ENCODE measurements at places on chromosomes 5 and 9.

GRCh38 chr5:68922172-68922987 lies 171.4 kb upstream of the SLC30A5 start:
- no peak for DNase-seq

DNA sequence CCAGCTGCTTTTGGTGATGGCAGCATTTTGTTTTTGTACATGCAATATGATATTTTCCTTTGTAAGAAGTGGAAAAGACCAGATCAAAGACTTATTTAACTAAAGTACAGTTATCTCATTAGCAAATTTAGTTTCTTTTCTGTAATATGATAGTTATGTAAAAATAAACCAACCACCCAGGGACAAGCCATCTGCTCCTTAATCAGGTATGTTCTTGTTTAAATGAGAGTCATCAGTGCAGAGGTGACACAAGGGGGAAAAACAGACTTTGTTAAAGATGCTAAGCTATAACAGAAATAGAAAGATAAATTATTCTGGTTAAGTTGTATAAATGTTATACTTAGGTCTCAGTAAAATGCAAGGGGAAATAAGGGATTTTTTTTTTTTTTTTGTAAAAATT lies 805.7 kb upstream of the SEMA6A start:
- DNase-seq, result no peak

- DNase-seq, result no peak
Observed at GRCh38 chr9:123959787-123960186, 29.9 kb upstream of the DENND1A start.

DNA sequence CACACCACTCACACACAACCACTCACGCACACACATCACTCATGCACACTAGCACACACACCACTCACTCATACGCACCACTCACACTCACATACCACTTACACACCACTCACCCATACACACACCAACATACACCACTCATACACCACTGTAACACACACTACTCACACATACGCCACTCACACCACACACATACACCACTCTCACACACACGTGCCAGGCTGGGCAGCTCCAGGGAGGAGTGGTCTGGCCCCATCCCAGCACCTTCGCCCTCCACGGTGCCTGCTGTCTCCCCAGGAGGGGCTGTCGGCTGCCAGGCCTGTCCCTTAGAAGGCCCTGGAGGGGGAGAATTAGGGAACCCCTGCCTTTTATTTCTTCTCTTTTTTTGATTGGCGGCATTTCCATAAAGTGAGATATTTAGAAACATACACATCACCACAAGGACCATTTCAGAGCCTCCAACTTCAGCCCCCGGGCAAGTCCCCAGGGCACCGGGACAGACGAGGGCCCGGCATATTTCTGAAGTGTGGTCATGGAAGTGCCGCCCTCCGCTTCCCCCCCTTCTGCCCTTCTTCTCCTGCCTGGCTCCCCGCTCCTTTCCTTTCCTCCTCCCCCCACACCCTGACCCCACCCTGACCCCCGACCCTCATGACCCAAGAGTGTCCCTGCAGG lies 6.3 kb upstream of the ASB6 start:
- no peak for DNase-seq

DNA sequence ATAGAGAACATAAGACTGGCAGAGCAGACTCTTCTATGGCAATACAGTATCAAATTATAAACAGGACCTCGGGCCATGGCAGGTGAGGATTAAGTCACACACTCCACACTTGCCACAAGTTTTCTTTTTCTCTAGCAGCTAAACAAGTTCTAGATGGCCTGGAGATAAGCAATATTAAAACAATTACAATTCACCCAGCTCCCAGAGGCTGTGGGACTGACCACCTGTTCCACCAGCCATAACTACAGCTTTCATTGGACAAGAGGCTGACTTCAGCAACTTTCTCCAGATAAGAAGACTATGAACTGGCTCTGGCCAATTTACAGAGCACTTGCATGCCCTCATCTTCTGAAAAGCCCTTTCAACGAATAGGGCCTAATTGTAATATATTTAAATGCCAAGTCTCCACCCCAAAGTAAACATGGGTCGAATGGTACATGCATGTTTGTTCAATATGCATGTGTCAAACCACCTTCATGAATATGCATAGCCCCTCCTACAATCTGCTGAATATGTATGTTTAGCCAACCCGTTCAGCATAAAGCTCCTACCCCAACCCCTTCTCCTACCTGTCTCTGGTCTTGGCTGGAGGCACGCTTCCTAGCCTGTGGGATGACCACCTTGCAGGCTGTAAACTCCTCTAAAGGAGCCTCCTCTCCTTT lies 6.1 kb upstream of the CFAP157 start:
- DNase-seq, result peak; percentile 56

- no peak for DNase-seq
Observed at GRCh38 chr9:20117482-20117881, 328.6 kb upstream of the SLC24A2 start.

DNA sequence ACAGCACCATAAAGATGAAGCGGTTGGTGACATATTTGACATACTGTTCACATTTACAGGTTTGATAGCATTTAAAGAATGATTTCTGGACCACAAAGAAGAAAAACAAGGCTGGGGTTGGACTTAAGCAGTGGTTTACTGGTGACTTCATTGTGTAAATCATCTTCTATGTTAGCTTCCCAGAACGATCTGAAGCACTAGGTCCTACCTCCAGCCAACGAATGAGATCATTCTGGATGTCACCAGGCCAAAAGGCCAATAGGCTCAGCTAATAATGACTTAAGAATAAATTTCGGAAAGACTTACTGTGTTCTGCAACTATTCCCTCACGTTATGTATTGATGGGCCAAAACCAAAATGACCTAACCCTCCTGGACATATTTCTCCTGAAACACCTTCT lies 675.3 kb upstream of the CCNG1 start:
- no peak for DNase-seq

DNA sequence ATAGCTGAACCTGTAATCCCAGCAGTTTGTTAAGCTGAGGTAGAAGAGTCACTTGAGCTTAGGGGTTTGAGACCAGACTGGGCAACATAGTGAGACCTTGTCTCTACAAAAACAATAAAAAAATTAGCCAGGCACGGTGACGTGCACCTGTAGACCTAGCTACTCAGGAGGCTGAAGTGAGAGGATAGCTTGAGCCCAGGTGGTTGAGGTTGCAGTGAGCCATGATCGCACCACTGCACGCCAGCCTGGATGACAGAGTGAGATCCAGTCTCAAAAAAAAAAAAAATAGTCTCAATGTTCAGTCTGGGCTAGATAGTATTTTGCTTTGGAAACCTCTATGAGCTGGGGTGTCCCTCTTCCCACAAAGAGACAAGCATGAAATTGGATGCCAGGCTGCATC lies 51.9 kb upstream of the IQGAP2 start:
- DNase-seq, result no peak

DNA sequence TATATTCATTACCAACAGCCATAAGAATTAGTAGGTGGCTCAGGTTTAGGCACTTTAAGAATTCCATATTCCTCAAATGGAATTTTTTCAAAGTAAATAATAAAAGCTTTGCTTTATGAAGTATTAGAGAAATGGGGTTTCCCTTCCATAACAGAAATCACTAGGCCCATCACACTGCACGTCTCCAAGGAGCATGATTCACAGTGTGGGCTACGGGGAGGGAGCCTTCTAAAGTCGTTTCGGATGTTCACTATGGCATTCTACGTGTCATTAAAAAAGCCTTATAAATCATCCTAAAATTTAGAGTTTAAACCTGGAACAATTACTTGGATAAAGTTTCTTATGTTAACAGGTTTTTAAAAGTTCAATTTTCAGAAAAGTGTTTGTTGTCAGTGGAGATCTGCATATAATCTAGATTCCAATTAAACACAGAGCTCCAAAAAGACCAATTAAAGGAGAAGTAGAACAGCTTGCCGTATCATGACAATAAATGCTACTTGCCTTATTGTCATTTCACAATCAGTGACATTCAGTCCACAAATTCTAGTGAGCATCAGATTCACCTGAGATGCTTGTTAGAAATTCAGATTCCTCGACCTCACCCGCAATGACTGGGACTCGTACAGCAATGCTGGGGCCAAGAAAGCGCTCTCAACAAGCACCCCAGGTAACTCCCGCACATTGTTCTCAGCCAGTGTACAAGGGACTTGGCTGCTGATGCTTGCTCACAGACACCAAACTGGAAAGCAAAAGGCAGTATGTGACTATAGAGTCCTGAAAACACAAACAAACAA lies 115.7 kb downstream of the NFIB start:
- no peak for DNase-seq

- DNase-seq, result no peak
Observed at GRCh38 chr5:935510-936084, 42.9 kb downstream of the TRIP13 start.

DNA sequence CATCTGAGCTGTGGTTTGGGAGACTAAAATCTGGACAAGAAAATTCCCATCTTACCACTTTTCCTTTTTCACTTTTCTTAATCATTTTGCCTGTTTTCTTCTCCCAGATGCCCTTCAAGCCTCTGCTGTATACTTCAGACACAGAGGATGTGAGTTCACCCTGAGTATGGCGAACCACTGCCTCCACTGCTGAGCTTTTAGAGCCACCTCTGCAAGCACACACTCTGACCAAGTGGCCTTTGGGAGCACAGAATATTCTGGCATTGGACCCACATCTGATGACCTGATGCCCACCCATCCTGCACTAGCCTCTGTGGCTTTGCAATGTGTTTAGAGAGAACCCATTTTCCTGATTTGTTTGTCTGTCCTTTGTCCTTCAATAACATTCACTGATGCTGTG lies 32.5 kb downstream of the TERT start:
- DNase-seq, result no peak

- DNase-seq, result no peak
Observed at GRCh38 chr5:166433679-166434078, 1857.8 kb upstream of the WWC1 start.

DNA sequence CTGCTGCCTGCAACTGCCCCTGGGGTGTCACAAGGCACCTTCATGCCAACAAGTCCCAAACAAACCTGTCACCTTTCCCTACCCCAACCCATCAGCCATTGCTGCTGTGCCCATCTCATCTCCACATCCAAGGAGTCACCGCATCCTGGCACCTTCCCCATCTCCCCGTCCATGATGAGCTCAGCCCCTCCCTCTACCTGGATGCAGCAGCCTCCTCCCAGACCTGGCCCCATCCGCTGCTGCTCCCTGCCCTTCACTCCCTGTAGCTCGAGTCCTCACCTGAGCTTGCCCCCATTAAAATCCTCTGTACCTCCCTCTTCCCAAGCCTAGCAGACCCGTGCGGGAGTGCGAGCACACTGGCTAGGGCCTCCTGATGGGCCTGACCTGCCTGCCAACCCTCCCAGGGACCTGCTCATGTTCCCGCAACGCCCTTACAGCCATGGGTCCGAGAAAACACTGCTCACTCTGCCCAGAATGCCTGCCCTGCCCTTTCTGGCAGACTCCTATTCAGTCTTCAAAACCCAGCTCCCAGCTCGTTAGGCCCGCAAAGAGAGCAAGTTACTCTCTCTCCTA lies 110.6 kb downstream of the ADAMTS2 start:
- DNase-seq, result no peak

- no peak for DNase-seq
Observed at GRCh38 chr9:20395651-20396050, 226.6 kb downstream of the MLLT3 start.

DNA sequence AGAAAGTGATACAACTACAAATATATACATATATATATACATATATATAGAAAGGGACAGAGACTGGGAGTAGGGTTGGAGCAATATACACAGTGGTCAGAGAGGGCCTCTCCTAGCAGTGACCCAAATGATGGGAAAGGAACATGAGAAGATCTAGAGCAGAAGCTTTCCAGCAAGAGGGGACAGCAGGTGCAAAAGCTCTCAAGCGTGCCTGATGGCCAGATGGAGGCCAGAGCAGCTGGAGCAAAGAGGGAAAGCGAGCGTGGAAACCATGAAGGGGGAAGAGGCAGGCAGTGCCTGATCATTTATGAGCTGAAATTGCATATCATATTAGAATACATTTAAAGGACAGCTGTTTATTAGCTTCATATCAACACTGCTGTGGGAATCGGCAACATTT lies 7.6 kb upstream of the GRPEL2 start:
- DNase-seq, result peak; percentile 57

DNA sequence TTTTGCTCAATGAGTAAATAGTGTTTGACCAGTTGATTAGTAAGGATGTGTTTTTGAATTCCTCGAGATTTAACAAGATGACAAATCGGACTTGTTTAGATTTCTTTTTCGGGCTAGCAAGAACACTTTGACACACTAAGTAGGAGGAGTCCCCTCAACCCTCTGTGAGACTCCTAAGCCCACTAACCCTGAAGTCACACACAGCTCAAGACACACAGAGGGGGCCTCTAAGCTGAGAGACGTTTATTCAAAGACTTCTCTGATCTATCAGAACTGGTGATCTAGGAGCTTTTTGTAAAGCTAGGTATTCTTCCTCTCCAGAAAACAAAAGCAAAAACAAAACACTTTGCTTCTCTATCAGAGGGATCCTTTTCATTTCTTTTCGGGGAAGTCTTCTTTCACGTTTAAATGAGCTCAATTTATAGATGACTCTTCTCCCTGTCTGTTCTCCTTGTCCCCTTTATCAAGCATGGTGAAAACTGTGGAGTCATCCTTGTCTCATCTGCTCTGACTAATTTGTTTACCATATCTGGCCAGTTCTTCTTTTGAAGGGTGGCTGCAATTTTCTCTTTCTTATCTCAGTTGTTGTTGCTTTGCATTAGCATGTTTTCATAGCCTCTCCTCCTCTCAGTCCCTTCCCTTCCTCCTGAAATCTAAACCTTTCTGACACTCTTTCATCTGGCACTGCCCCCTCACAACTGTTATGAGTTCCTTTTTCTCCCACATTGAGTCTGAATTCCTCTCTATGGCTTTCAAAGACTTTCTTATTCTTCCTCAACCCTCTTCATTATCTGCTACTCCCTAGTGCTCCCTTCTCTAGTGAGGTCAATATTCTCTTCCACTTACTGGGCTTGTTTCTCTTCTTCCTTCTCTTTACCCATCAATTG lies 68.5 kb upstream of the RAI14 start:
- no peak for DNase-seq

DNA sequence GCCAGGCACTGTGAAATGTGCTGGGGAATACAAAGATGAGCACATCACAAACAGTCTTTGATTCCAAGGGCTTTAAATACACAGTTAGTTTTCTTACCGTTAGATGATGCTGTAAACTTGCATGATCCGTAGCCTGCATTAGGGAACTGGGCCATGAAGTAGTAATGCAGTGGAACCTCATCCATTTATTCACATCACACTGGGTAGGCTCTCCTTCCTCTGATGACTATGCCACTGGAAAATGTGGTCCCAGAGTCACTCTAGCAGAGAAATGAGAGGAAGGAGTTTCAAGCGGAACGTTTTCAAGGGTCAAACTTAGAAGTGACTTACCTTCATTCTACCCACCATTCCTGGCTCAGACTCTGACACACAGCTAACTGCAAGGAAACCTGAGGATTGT lies 26.4 kb downstream of the ZFAND5 start:
- no peak for DNase-seq

- no peak for DNase-seq
Observed at GRCh38 chr5:95591490-95591901, 28.4 kb upstream of the GPR150 start.

- no peak for DNase-seq
Observed at GRCh38 chr9:127684576-127684975, 22.2 kb upstream of the CFAP157 start.

- peak; percentile 96 for DNase-seq
Observed at GRCh38 chr5:93582677-93583438, at the start of gene NR2F1. Gene NR2F1, plus strand, starts transcription at chr5:93583222. Its CDS starts 1,802 bp downstream, at chr5:93585024.

Data from SK-N-DZ (cell line).